ENCODE measurements at places on chromosomes 5 and 9. TPM values are rescaled to one million over a fixed set of nuclear protein-coding genes. Genes with fewer than 3 reads are reported as not detected.

PCDHA1 gene
- not detected for polyA plus RNA-seq

NPR2 gene
- 28.2 TPM for polyA plus RNA-seq

TSSK1B gene
- not detected for polyA plus RNA-seq

UNC5A gene
- polyA plus RNA-seq = 0.10 TPM

ADAMTS16 gene
- 43.5 TPM for polyA plus RNA-seq

TAF1L gene
- 0.03 TPM for polyA plus RNA-seq

SLC38A9 gene
- polyA plus RNA-seq = 30.8 TPM

CCDC187 gene
- polyA plus RNA-seq = 0.07 TPM

Data from left renal pelvis (tissue), 4 donors.